Colonic mucosa (tissue), 4 donors: ENCODE measurements at places on chromosomes 7 and 10.

DNA sequence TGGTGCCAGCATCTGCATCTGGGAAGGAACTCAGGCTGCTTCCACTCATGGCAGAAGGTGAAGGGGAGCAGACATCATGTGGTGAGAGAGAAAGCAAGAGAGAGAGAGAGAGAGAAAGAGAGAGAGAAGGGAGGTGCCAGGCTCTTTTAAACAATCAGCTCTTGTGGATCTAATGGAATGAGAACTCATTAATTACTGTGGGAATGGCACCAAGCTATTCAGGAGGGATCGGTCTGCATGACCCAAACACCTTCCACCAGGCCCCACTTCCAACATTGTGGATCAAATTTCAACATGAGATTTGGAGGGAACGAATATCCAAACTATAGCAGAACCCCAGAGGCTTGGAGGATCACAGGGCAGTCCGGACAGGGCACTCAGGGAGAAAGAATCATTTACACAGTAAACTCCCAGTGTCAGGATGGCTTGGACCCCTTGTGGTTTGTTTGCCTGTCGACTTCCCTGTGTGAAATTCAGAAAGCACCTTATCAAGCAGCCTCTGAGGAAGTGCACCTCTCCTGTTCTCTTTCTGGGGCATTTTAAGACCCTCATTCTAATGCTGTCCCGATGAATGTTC lies 308.5 kb downstream of the REEP3 start:
- no peak for DNase-seq

DNA sequence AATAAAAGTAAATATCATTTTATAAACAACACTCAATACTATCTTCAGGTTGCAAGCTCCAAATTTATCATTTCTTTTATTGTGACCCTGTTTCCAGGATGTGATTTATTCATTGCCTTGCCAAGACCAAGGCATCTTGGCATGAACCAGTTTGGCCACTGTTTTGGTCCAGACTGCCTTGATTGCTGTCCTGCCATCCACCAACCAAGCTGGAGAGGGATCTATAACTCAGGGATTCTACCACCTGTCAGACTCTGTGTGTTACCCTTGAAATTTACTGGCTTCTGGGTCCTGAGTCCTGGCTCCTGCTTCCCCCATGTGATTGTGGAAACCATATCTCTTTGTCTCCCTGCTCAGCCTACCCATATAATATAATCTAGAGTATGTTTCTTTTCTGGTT lies 343.0 kb downstream of the GPAM start:
- DNase-seq = no peak

DNA sequence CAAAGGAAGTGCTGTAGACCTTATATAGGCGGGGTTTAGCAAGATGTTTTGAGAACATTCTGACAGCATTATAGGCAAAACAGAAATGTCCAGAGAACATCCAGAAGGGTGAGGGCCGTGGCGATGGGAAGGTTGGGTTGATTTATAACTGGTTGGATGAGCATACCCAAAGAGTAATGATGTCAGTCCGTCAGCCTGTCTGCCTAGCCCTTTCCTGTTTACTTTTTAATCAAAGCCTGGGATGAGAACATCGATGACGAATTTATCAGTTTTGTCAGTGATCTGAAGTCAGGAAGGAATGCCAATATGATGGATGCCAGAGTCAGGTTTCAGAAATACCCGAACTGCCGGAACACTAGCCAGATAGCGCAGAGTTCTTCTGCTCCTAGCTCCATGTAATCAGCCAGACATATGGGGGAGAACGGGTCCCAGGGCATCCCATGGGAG lies 33.8 kb upstream of the TRIM8 start:
- DNase-seq = no peak

GRCh38 chr10:27463961-27464360 lies 40.1 kb upstream of the RAB18 start:
- no peak for DNase-seq

DNA sequence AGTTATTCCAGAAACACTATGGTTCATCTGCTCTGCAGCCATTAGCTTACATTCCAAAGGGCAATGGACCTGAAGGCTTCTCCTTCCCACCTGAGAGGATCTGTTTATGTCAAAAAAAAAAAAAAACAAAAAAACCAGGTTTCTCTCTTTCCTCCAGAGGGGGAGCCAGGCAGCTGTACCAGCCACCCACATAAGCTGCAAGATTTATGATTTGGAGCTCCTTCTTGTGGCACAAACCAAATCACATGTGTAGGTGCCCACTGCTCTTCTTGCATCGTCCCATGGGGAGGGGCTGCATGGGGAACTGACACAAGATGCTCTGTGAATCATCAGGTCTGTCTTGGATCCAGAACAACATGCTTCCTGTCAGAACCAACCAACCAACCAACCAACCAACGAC lies 231.6 kb upstream of the IGFBP3 start:
- DNase-seq = no peak

- no peak for DNase-seq
Observed at GRCh38 chr7:28748346-28748745, 209.8 kb downstream of the TRIL start.

DNA sequence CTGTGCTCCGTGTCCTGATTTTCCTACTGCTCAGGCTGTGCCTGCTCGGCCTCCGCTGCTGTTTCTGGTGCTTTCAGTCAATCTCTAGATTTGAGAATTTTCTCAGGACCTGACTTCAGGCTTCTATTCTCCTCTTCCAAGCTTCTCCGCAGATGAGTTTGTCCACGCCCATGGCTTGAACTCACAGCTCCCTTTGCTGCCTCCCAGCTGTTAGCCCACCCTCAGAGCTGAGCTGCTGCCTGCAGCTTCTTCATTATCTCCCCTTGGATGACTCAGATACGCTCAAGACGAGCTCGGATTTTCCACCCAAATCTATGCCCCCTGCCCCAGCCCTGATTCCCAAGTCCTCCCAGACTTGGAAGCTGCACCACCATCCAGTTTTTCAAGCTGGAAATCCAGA lies 104.7 kb downstream of the FGFR2 start:
- no peak for DNase-seq

GRCh38 chr10:12448729-12449391 lies 99.5 kb downstream of the CAMK1D start:
- DNase-seq = no peak

DNA sequence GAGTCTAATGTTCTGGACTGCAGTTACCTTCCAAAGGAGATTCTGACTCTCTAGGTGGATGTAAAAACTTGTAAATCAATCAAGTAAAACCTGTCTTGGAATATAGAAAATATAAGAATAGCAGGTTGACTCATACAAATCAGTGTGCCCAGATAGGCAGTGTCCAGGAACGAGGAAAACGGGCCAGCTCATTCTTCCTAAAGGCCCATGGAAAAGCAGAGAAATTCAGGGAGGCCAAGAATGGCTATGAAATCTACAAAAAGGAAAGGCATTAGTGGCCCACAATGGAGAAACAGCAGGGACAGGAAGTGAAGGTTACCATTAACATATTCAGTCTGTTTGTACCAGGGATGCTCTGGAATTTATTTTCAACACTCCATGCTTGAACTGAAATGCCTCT lies 14.9 kb downstream of the GLI3 start:
- no peak for DNase-seq

- no peak for DNase-seq
Observed at GRCh38 chr7:26944501-26945358, 80.3 kb upstream of the SKAP2 start.

DNA sequence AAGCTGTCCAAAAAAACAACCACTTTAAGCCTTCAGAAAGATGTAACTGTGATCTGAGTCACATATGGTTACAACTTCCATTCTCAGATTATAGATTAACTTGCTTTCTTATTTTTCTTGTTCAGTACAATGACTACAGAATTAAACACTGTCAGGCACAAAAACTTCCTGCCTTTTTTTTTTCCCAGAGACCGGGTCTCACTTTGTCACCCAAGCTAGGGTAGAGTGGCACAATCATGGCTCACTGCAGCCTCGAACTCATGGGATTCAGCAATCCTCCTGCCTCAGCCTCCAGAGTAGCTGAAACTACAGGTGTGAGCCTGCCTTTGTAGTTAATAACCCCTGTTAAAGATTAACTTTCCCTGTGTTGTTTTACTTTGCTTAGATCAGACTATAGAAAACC lies 163.2 kb downstream of the AVL9 start:
- DNase-seq = no peak

DNA sequence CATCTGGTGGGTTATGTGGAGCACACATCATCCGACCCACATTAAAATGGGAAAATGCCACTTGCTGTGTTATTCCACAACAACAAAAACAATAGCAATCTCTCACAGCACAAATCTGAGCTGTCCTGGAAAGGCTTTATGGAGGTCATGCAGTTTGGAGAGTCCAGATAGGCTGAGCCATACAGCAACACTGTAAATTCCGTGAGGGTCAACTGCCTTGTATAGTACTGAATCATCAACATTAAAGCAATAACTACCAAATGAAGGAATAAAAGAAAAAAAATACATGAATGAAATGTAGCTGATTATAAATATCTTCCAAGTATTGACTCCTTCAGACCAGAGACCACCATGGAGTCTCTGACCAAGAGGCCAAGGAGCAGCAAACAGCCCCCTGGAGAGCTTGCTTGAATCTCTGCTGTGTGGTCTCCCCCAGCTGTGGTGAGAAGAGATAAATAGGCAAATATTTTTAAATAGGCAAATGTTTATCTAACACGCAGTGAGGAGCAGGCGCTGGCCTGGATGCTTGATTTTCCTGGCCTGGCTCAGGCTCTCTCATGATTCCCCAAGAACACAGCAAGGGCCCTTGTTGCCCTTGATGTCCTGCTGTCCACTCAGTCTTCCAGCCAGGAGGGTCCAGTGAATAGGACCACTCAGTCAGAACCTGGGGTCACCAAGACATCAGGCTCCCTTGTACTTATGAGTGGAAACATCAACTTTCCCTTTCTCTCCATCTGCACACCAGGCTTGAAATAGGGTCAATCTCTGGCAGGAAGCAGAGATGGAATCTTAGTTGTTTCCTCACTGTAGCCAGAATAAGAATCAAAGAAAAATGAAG lies 1021.3 kb downstream of the XPNPEP1 start:
- DNase-seq = no peak

GRCh38 chr7:80641548-80641947 lies 3.1 kb downstream of the CD36 start:
- no peak for DNase-seq

- DNase-seq = no peak
Observed at GRCh38 chr10:87661861-87662785, 2.4 kb downstream of the PAPSS2 start.

DNA sequence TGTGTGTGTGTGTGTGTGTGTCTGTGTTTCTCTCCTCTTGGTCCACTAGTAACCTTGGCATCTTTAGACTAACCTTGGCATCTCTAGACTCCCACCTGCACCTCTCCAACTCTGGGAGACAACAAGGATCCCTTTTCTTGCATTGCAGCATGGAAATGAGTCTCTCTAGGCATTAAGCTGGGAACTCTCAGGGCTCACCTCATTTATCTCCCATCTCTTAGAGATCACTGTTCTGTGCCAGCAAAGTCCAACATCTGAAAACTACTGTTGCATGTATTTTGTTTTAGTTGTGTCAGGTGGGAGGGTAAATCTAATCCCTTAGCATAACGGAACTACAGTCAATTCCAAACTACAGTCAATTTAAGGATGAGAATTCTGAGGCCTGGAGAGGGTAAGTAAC lies 38.7 kb downstream of the MYOF start:
- DNase-seq = no peak

DNA sequence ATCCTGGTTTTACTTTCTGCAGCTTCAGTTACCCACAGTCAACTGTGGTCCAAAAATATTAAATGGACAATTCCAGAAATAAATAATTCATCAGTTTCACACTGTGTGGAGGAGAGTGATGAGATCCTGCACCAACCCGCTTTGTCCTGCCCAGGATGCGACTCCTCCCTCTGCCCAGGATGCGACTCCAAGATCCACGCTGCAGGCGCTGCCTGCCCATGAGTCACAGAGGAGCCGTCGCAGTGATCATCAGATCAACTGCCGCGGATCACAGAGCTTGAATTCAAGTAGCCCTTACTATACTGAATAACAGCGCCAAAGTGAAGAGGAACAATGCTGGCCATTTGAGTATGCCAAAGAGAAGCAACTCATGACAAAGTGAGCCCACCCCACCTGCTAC lies 61.5 kb downstream of the GRB10 start:
- no peak for DNase-seq

DNA sequence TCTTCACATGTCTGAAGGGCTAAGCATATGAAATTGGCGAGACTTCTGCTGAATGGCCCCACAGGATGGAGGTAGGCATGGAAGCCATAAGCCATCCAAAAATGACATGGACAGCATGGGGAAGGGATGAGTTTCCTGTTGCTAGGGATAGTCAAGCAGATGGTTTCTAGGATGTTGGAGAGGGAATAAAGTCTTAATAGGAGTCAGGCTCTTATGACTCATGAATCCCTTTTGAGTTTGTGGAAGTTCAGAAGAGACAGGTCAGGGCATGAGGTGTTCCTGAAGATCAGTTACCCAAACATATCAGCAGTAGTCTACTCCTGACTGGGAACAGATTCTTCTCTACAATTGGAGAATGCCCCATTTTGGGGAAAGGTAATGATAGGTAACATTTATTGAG lies 243.9 kb downstream of the REEP3 start:
- no peak for DNase-seq

- no peak for DNase-seq
Observed at GRCh38 chr7:121081327-121081936, 92.9 kb downstream of the CPED1 start.

GRCh38 chr10:9508606-9509005 lies 1454.1 kb downstream of the GATA3 start:
- no peak for DNase-seq

DNA sequence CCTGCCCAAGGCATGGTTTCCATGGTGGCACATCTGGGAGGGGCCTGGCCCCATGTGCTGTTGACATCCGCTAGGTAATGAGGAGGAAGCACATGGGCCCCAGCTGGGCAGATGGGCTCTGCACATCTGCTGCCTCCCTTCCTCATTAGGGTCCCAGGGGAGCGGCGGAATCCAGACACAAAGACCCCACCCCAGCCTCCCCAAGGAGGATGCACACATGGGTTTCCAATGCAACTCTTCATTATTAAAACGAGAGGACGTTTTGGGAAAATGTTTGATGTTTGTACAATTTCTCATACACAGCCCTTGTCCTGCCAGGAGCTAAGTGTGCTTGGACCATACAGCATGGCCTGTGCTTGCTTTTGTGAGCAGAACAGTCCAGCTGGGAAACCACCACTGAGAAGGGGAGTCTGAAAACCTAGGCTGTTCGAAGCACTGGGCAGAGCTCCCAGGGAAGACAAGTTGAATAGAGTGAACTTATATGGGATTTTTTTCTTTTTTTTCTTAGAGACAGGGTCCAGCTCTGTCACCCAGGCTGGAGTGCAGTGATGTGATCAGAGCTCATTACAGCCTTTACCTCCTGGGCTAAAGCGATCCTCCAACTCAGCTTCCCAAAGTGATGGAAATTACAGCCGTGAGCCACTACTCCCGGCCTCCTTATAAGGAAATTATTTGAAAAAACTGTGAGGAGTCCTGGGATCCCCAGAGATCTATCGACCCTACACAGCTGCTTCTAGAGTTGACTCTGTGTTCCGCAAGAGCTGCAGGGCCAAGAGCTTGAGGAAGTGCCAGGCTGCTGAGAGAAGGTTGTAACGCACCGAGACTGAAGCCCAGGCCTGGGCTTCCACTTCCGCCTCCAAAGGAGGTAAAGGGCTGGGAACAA lies 23.4 kb downstream of the FAM107B start:
- no peak for DNase-seq
